Endodermal cell (in vitro differentiated cells): ENCODE measurements at places on chromosomes 1 and 21. TPM values are rescaled to one million over a fixed set of nuclear protein-coding genes. Genes with fewer than 3 reads are reported as not detected.

- no peak for DNase-seq
Observed at GRCh38 chr21:35390013-35390776, 341.1 kb upstream of the RUNX1 start.

GRCh38 chr21:45322960-45323461 lies 35.3 kb upstream of the POFUT2 start:
- peak; percentile 58 for DNase-seq

The AVPR1B gene
- total RNA-seq, result 0.45 TPM in 1 of 3 replicates, not detected in the others

GRCh38 chr21:46038871-46039397 lies 57.4 kb downstream of the COL6A1 start:
- peak; percentile 56 for DNase-seq

- no peak for DNase-seq
Observed at GRCh38 chr1:221521686-221522085, 220.2 kb downstream of the DUSP10 start.

DNA sequence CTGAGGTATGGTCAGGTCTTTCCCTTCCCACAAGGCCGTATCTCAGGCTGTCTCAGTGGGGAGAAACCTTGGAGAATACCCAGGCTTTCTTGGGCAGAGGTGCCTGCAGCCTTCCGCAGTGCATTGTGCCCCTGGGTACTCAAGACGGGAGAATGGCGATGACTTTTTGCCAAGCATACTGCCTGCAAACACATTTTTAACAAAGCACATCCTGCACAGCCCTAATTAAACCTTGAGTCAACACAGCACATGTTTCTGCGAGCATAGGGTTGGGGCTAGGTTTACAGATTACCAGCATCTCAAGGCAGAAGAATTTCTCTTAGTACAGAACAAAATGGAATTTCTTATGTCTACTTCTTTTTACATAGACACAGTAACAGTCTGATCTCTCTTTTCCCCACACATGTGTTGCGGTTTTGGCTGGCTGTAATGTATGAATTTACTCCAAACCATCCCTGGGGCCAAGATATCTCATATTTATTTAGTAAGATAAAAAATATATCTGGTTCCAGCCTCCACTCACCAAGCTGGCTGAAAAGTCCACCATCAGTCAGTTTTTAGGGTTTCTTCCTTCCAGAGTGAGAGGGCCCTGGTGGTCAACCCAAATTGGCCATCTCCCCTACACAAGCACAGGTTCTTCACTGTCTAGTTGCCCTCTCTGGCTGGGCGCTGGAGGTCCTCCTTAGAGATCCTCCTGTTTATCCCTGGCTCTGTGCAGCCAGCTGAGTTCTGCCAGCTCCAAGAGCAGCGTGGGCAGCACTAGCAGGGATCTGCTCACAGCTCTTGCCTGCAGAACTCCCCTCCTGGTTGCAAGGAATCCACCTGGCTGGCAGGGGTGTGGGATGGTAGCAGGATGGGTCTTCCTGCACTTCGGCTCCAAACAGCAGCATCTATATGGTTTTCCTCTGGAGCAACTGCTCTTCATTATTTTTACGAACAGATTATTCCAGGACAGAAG lies 2.6 kb downstream of the FAAH start:
- no peak for DNase-seq

DNA sequence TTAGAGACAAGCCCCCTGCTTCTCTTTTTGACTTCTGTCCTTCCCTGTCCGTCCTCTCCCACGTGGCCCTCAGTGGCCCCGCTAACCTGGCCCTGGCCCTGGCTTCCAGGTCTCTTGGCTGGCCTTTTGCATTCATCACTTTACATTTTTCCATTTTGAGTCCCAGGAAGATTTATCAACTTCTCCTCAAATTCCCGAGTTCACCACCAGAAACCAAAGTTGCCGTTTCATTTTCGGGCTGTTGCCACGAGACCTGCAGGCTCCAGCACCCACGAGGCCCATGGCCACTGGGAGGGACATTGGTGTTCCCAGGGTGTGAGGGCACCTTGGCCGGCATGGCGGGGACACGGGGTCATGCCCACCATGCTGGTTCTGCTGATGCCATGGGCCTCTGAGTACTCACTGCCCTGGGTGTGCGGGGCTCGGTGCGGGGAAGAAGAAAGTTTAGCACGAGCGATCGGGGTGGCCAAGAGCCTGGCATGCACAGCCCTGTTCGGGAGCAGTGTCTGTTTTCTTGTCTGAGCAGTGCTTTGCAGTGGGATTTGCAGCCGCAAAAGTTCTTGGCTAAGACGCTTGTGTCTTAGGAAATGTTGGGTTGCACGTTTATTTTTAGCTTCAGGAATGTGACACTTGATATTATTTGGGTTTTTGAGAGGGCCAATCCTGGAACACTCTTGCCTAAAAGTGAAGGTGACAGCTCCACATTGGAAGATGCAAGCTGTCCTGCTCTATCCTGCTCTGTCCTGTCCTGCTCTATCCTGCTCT lies 40.4 kb upstream of the ADARB1 start:
- no peak for DNase-seq

The B3GALT2 gene
- total RNA-seq, result not detected in 2 replicates

GRCh38 chr1:170218257-170218650 lies 72.5 kb downstream of the NTMT2 start:
- no peak for DNase-seq

The CYP4Z1 gene
- total RNA-seq, result 0.20 TPM in 1 of 2 replicates, not detected in the other
